Activated B cell treated with CpG ODN at 0.5 μM for 24 hours (primary cell): ENCODE measurements at places on chromosomes 1 and 21. TPM values are rescaled to one million over a fixed set of nuclear protein-coding genes. Genes with fewer than 3 reads are reported as not detected.

OR2AK2 gene
- not detected in 2 replicates for total RNA-seq

LYPD8 gene
- total RNA-seq = not detected in 2 replicates

STUM gene
- total RNA-seq = 0.33 and 0.34 TPM in 2 replicates

PADI3 gene
- not detected in 2 replicates for total RNA-seq

ZNF496 gene
- total RNA-seq = 15.0 and 21.2 TPM in 2 replicates

ACKR1 gene
- 0.18 TPM in 1 of 2 replicates, not detected in the other for total RNA-seq

GSTM1 gene
- total RNA-seq = 22.2 and 22.4 TPM in 2 replicates

TOR1AIP2 gene
- total RNA-seq = 41.4 and 49.4 TPM in 2 replicates

KRTAP19-7 gene
- total RNA-seq = not detected in 2 replicates

OR10J1 gene
- not detected in 2 replicates for total RNA-seq

HES3 gene
- total RNA-seq = not detected in 2 replicates

CNR2 gene
- total RNA-seq = 44.5 and 51.0 TPM in 2 replicates

RUNX1 gene
- total RNA-seq = 83.4 and 92.1 TPM in 2 replicates

DNA sequence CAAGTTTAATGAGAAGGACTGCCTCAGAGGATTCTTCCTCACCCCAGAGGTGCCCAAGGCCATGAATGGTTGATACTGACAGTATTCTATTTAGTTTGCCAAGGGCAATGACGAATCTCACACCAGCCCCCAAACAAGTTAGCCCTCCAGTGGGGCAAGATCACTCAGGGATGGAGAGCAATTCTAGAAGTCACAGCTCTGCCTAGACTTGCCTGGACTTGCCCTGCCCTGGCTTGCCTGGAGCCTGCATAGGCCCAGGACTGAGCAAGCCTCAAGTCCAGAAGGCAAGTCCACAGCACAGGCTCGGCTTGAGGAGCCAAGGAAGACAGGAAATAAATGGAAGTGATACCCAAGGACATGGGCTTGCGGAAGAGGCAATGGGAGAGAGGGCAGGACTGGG, 39.5 kb upstream of the RGS16 start:
- no peaks in the 10 kb centered on the region for H3K36me3 ChIP-seq
- no peak overlapping the region for H3K27ac ChIP-seq
- peaks cover 15% of the 10 kb centered on the region for H3K4me1 ChIP-seq
- H3K27me3 ChIP-seq = no peaks in the 10 kb centered on the region

GRCh38 chr1:99675994-99676393, 30.1 kb downstream of the PALMD start:
- H3K27ac ChIP-seq = no peak overlapping the region
- no peak for DNase-seq
- peaks cover 11% of the 10 kb centered on the region for H3K27me3 ChIP-seq

DNA sequence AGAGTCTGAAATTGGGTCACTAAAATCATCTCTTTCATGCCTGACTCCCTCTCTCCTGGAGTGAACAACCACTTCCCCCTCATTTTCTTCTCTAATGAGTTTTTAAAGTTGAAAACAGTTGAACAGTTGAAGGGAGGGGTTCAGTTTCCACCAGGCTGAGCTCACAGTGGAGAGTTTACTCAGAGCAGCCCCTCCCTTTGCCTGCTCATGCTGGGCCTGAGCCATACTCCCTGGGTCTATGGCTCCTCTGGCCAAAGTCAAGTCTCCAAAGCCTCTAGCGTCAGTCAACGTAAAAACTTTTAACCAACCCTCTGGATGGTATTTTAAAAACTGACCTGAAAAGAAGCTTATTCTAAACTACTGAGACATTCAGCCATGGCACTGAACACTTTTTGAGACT, 100.8 kb upstream of the RNPC3 start:
- H3K27ac ChIP-seq = no peak overlapping the region
- H3K4me3 ChIP-seq = no peak overlapping the region
- H3K27me3 ChIP-seq = no peaks in the 10 kb centered on the region
- no peaks in the 10 kb centered on the region for H3K36me3 ChIP-seq

DNA sequence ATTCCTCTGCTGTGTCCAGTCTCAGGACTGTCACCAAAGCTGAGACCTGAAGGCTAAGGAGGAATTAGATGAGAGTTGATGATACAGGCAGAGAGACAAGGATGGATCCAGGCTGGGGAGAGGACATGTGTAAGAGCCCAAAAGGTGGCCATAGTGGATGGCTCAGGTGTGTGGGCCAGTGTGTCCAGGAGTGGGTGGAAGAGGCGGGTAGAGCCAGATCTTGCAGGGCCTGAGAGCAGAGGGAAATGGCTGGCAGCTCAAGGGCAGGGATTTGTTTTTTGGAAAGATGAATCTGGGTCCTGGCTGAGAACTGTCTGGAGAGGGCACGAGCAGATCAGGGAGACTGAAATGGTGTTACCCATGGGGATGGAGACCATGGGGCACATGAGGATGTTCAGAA, 38.1 kb downstream of the AZIN2 start:
- H3K27me3 ChIP-seq = peaks cover 6% of the 10 kb centered on the region
- no peak overlapping the region for H3K27ac ChIP-seq
- no peak for DNase-seq
- H3K4me3 ChIP-seq = no peak overlapping the region
- no peaks in the 10 kb centered on the region for H3K36me3 ChIP-seq
- no peaks in the 10 kb centered on the region for H3K4me1 ChIP-seq

GRCh38 chr1:222459652-222460051, 88.3 kb downstream of the HHIPL2 start:
- H3K4me1 ChIP-seq = peaks cover 15% of the 10 kb centered on the region
- no peaks in the 10 kb centered on the region for H3K36me3 ChIP-seq
- no peak overlapping the region for H3K27ac ChIP-seq
- no peak for DNase-seq

DNA sequence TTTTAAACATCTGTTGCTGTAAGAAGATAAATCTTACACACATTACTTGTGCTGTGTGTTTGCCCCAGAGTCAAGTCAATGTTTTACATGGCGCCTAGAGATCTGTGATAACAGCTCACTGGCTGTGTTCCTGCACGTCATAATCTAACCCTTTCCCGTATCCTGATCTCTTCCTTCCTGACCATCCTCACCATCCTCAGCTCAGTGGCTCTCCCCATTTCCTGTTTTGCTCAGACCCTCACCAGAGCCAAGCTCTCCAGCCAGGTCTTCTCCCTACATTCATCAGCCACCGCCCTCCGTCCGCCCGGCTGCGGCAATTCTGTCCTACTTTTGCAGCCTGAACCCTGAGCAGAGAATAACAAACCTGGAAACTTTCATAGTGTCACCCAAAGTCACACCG, 824.7 kb downstream of the USP25 start:
- no peak for DNase-seq
- no peaks in the 10 kb centered on the region for H3K36me3 ChIP-seq
- no peak overlapping the region for H3K27ac ChIP-seq
- H3K4me1 ChIP-seq = no peaks in the 10 kb centered on the region
- no peak overlapping the region for H3K4me3 ChIP-seq
- H3K27me3 ChIP-seq = no peaks in the 10 kb centered on the region

- no peaks in the 10 kb centered on the region for H3K27me3 ChIP-seq
- no peak overlapping the region for H3K4me3 ChIP-seq
- H3K4me1 ChIP-seq = no peaks in the 10 kb centered on the region
These were observed 64.7 kb upstream of the MACF1 start for GRCh38 chr1:39139723-39140360.

DNA sequence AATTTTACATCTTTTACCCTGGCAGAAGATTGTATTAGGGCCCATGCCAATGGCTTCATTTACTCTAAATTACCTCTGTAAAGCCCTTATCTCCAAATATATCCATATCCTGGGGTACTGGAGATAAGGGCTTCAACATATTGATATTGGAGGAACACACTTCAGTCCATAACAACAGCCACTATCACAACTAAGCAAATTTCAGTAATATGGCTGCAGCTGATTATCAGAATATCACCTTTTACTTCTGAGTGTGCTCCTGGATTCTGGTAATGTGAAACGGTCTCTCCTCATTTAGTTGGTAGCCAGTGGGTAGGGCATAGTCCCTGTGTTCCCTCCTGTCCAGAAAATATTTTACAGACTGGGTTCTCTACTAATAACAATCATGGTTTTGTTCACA, 53.3 kb downstream of the IVNS1ABP start:
- no peaks in the 10 kb centered on the region for H3K4me1 ChIP-seq
- H3K36me3 ChIP-seq = no peaks in the 10 kb centered on the region
- H3K4me3 ChIP-seq = no peak overlapping the region
- no peaks in the 10 kb centered on the region for H3K27me3 ChIP-seq

DNA sequence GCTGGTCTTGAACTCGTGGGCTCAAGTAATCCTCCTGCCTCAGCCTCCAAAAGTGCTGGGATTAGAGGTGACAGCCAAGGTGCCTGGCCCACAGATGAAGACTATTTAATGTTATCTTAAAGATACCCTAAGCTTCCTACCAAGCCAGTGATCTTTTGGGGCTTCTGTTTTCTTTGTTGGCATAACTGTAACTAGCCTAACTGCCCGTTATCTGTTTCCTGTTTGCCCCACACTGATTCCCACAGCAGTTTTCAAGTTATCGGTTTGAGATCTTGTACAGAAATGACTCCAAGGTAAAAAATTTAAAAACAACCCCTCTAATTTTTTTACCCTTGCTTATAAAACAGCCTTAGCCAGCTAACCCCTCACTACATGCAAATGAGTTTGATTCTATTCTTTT, 12.4 kb downstream of the SELL start:
- H3K4me3 ChIP-seq = peak overlapping the region; percentile 38
- H3K27ac ChIP-seq = peak overlapping the region; percentile 90
- no peaks in the 10 kb centered on the region for H3K27me3 ChIP-seq

DNA sequence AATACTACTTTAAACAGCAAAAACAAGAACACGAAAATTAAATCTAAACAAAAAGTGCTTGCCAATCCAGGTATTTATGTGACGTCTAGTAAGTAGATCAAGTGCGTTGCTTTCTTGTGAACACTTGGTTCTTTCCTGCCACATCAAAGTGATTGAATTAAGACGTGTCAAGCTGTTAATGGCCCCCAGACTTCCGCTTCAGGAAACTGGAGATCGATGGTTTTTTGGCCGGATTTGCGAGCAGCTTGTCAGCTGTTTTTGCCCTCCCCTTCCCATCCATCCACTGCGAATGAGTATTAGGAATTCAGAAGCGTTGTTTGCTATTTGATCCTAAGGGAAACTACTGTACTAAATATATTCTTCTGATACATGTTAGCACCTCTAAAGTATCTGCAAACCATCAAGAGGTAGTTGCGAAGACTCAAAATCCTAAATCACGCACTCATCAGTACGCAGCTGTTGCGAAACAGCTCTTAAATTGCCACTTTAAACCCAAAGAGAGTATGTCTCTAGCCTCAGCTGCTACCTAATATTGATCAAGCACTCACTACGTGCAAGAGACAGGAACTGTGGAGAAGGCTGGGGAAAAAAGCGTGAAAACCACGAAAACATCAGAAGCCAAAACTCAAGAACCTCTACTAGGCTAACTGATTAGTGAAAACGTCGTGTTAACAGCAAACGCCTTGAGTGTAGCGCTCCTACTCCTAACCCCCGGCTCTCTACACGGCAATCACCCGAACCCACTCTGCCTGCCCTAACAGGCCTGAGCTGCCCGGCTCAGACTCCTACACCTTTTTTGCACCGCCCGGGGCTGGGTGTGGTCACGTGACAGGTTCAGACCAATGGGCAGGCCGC, 473 bp upstream of the BRDT start:
- peaks cover 2% of the 10 kb centered on the region for H3K27me3 ChIP-seq
- no peaks in the 10 kb centered on the region for H3K36me3 ChIP-seq
- DNase-seq = no peak
- no peaks in the 10 kb centered on the region for H3K4me1 ChIP-seq
- no peak overlapping the region for H3K4me3 ChIP-seq

DNA sequence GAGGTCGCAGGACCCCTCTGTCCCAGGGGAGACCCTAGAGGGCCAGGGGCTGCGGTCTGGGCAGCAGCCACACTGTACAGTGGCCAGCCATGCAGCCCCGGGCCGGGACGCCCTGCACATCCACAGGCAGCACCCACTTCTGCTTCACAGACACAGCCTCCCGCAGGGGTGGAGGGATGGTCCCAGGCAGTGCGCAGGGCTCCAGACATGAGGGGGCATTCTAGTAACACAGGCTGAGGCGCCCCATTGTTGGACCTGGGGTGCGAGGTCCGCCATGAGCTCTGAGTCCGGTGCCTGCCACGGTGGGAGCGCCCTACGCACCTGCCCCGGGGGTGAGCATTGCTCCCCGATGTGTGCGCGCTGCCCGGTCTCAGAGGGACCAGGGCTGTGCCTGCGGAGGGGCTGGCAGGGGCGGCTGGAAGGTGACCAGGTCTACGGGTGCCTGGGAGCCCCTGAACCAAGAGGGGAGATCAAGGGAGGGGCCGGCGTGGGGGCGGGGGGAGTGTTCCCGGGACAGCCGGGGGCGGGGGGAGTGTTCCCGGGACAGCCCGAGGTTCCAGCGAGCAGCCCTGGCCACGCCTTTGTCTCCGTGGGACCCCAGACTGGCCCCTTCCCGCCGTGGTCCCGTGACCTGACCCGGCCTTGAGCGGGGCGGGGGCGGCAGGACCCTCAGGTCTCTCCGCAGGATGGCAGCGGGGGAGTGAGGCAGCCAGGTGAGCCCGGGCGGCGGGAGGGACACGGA, 4.5 kb downstream of the MMEL1 start:
- H3K27me3 ChIP-seq = peaks cover 40% of the 10 kb centered on the region
- peak; percentile 15 for DNase-seq
- no peaks in the 10 kb centered on the region for H3K36me3 ChIP-seq

GRCh38 chr1:117069220-117069844, 9.2 kb downstream of the TTF2 start:
- H3K4me3 ChIP-seq = no peak overlapping the region
- peaks cover 3% of the 10 kb centered on the region for H3K4me1 ChIP-seq
- DNase-seq = no peak

DNA sequence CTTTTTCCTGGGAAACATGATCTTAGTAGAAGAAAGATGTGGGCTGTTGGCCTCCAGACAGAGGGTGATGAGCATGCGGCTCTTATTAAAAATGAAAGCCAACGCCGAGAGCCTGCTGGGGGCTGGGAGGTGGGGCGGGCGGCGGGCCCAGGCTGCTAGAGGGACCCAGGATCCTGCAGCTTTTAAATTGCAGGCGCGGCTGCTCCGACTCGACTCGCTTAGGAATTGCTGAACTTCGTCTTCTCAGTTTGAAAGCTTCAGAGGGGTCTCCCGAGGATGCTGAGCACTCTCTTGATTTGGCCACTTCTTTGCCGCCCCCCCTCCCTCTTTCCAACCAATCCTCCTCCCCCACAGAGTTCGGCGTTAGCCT, 1.2 kb downstream of the AGPAT3 start:
- H3K36me3 ChIP-seq = peaks cover 28% of the 10 kb centered on the region
- H3K27me3 ChIP-seq = no peaks in the 10 kb centered on the region
- H3K4me1 ChIP-seq = peaks cover 46% of the 10 kb centered on the region
- peak overlapping the region; percentile 83 for H3K27ac ChIP-seq

DNA sequence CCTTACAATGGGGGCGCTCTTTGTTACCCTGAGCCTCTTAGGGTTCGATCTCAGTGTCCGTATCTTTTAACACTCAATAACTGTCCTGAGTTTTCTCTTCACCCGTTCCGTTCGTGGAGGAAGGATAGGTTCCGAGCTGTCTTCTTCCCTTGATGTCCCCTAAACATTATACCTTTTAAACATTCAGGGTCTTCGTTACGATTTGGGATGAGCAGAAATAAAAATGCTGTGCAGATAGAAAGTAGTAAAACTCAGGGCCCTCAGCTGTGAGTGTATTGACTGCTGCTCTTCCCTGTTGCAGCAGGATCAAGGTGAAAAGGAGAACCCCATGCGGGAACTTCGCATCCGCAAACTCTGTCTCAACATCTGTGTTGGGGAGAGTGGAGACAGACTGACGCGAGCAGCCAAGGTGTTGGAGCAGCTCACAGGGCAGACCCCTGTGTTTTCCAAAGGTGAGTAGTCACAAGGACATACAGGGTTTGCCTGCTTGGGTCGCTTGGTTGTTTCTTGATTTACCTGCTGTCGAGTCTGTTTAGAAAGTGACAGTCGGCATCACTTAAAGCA, 784 bp downstream of the RPL11 start:
- no peaks in the 10 kb centered on the region for H3K27me3 ChIP-seq
- H3K4me3 ChIP-seq = peak overlapping the region; percentile 98
- no peak for DNase-seq
- H3K36me3 ChIP-seq = peaks cover 57% of the 10 kb centered on the region
- peak overlapping the region; percentile 93 for H3K27ac ChIP-seq
